ENCODE measurements at places on chromosomes 16 and 17.
A peak's percentile ranks its signal among the peaks of the same experiment; 100 is the strongest.

DNA sequence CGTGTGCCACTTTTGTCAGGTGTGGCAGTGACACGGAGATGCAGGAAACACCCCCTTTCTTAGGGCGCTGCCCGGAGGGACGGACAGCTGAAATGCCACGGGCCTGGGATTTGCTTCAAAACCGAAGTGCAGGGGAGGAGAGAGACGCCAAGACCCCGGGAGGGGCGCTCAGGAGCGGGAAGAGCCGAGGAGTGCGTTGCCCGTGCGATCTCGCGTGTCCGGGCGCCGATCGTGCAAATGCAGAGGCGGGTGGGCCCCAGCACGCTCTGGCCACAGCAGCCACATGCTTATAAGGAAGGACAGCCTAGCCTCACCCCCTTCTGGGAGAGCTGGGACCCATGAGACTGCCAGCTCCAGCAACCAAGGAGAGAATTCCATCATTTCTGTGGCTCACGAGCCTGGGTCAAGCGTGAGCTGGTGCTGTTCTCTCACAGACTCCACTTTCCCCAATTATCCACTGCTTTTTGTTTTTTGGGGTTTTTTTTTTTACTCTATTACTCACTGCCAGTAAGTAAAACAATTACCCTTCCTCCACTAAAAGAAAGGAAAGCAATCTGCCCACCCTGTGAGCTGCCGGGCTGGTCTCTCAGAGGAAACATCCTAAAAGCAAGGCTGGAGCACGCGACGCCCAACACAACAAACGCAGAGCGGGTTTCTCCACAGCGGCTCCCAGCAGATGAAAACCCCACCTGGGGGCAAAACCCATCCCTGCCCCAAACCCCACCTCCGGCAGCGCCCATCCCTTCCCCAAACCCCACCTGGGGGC is 27.2 kb upstream of the C16orf95 start:
- no peak for DNase-seq

DNA sequence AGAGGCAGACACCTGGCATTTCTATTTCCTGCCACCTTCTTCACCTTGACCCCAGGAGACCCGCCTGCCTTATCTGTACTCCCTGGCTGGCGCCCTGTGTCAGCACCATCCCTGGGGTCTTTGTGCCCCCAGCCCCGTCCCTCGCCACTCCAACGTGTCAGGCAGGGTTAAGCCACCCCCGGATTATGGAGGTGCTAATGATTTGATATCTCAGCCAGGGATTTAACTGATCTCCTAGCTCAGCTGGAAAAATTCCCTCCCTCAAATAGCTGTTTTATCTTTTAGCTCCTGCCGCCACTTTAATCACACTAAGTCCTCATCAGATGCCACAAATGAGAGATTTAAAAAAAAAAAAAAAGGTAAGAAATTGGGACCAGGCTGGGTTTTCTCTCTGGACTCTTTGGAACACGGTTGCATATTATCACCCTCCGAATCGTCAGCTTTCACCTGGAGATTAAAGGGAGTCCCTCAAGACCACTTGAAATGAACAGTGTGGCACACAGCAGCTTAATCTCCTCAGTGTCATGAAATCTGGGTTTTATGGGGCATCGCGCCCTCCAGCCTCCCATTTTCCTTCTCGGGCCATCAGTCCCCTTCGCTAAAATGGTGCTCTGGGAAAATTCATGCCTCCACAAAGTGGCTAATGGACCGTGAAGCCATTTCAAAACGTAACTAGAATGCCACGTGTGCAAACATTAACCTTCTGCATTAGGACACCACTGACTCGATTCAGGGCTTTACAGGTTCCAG is 26.2 kb upstream of the WFDC1 start:
- DNase-seq = no peak

- DNase-seq = no peak
These were observed 1.3 kb upstream of the SCN4A start for GRCh38 chr17:63973930-63974593.

- no peak for DNase-seq
These were observed 696.8 kb upstream of the SOX9 start for GRCh38 chr17:71423871-71424546.

DNA sequence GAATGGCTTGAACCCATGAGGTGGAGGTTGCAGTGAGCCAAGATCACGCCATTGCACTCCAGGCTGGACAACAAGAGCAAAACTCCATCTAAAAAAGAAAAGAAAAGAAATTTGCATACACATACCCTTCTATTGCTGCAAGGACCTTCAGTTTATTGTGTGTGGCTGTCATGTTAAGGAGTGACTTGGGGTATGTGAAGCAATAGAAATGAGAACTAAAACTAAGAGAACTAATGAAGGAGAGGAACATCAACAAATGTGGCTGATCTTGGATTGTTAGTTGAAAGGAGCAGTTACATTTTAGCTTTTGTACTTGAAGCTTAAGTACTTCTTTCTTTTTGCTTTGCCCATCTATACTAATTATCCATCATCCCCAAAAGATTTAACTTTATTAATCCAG is 12.7 kb upstream of the NSRP1 start:
- DNase-seq = no peak

DNA sequence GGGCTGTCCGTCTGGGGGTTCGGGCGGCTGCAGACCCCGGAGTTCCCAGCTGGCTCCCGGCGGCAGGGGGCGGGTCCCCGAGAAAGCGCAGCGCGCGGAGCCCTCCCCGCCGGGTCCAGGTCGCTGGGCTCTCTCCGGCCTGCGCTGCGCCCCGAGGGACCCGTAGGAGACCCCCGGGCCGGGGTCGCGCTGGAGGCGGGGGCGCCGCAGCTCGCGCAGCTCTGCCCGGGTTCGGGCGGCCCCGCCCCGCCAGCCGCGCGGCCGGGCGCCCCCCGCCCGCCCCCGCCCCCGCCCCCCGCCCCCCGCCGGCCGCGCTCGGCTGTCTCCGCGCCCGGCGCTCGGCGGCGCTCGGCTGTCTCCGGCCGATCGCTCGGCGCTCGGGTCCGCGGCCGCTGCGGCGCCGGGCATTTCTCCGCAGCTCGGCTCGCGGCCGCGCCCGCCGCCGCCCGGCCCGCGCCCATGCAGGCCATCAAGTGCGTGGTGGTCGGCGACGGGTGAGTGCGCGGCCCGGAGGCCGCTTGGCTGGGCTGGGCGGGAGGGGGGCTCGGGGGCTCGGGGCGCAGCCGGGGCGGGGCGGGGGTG is at the start of gene RAC3:
Gene RAC3, plus strand, starts transcription at position 376 of the 582 bp plus-strand sequence. Its CDS starts 84 bp downstream, at position 460.
- no peak for DNase-seq

GRCh38 chr16:9534759-9535158 is 443.3 kb downstream of the HAPSTR1 start:
- DNase-seq = no peak

- no peak for DNase-seq
These were observed 71.7 kb downstream of the SNX11 start for GRCh38 chr17:48179071-48179945.

- no peak for DNase-seq
These were observed 14.5 kb downstream of the CARD14 start for GRCh38 chr17:80184423-80184714.

DNA sequence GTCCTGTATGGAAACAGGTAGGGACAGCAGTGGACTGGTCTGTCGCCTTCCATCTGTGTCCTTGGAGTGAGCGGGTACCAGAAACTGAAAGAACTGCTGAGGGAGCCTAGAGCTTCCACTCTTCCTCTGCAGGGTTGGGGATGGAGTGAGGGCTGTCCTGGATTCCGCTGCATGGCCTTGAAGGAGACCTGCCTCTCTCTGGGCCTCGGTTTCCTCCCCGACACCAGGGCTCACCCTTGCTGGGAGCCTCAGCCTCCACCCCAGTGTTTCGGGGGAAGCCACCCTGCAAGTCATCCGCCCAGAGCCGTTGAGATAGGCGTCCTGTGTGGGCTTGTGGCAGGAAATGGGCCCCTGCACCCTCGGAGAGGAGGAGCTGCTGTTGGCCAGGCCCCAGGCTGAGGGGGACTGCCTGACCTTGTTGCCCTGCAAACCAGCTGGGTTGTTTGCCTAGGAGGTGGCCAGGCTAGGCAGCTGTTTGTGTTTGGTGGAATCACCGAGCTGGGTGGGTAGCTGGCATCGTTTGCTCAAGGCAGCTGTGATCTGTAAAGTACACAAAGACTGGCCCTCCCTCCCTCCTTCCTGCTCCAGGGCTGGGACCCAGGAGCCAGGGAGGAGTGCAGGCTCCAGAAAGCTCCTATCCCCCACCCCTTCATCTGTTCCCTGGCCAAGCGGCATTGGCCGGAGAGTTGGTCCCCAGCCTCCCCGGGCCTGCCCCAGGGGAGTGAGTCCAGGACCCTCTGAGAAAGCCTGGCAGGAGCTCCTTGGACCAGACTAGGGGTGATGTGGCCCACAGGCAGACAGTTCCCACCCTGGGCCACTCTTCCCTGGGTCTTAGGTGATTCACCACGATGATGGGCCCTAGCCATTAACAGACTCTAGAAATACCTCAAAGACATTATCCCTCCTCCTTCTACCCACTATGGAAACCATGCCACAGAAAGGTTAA is 1.3 kb downstream of the RAB37 start:
- no peak for DNase-seq

GRCh38 chr17:72136692-72137091 is 15.9 kb downstream of the SOX9 start:
- no peak for DNase-seq

DNA sequence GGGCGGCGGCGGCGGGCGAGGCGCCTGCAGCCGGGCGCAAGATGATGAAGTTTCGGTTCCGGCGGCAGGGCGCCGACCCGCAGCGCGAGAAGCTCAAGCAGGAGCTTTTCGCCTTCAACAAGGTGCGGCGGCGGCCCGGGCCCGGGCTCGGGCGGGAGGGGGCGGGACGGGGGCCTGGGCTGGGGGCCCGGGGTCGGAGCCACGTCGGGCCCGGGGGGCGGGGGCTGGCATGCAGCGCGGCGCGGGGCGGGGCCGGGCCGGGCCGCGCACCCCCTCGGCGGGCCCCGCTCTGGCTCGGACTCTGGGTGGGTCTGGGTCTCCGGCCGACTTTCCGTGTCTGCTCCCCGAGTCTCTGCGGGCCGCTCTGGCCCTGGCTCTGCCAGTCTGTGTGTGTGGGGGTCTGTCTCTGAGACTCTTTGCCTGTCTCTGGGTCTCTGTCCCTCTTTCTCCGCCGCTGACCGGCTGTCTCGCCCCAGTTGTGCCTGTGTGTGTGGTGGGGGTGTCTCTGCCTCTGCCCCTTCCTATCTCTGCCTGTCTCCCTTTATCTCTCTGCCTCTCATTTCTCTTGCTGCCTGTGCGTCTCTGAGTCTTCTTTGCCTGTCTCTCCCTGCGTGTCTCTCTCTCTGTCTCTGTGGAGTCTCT is 328 bp downstream of the LLGL1 start:
- peak; percentile 45 for DNase-seq

DNA sequence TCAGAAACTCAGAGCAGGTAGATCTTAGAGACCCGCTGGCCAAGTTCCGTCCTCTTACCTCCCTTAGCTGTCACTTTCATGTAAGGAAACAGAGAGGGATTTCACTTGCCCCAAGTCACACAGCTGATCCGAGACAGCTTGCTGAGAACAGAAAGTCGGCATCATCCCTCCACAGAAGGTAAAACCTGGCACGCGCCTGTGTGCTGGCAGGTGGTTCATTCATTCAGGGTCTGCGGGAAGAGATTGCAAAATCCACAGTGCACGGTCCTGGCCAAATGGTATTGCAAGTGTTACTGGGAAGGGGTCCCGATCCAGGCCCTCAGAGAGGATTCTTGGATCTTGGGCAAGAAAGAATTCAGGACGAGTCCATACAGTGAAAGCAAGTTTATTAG is 139.4 kb upstream of the RPH3AL start:
- no peak for DNase-seq

- DNase-seq = no peak
These were observed 25.6 kb downstream of the ITGB3 start for GRCh38 chr17:47279062-47279801.

DNA sequence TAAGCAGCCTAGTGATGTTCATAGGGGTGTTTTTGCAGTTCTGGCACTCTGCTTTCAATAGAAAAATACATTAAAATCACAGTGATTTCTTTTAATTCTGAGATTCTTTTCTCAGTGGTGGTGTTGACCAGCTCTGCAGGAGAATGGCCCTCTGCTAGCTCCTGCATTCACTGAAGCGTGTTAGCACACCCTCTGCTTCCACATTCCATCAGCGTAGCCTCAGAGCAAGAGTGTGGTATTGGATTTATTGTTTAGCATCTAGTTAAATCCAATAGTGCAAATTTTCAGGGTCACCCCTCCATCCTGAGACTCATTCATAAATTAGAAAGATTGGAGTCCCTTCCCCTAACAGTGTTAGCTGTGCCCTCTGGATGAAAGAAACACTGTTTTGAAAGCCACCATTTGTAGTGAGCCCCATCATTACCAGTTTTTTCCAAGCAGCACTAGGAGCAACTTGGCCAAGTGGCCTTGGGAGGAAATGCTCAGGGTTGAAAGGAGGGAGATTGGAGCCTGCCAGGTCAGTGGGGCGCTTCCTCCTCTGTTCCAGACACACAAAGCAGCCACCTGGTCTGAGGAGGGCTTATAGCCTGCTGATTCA is 45.7 kb downstream of the B9D1 start:
- no peak for DNase-seq

- no peak for DNase-seq
These were observed 79.2 kb downstream of the SLC39A11 start for GRCh38 chr17:73013301-73013700.

- DNase-seq = peak; percentile 29
These were observed 4.8 kb downstream of the CA7 start for GRCh38 chr16:66849021-66849420.

- peak; percentile 37 for DNase-seq
These were observed 19.7 kb downstream of the MEAK7 start for GRCh38 chr16:84484579-84485254.

DNA sequence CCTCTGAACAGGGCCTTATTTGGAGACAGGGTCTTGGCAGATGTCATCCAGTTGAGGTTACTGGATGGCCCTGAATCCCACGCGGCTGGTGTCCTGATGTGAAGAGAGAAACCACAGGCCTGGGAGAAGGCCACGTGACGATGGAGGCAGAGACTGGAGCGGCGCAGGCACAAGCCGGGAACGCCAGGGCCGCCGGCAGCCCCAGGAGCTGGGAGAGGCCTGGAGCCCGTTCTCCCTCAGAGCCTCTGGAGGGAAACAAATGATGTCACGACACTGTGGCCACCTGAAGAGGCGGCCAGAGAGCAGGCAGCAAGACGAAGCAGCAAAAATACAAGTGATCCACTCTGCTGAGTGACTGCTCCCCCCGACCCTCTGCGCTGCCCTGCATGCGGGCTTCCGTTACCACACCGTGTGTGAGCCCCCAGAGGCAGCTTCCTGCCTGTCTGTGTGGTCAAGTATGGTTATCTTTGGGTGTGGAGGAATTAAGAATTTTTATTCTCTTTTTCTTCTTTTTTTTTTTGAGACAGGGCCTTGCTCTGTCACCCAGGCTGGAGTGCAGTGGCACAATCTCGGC is 11.6 kb downstream of the CD7 start:
- DNase-seq = no peak

- DNase-seq = no peak
These were observed 22.6 kb upstream of the AXIN2 start for GRCh38 chr17:65583921-65584603.

All from RWPE2 (cell line).